ENCODE measurements at places on chromosomes 6 and 20.
A peak's percentile ranks its signal among the peaks of the same experiment; 100 is the strongest.

GRCh38 chr20:36808317-36809257 is 35.0 kb upstream of the DSN1 start:
- peak; percentile 36 for DNase-seq

GRCh38 chr20:16017656-16018055 is 555.6 kb downstream of the KIF16B start:
- DNase-seq = no peak

- DNase-seq = no peak
Measured at GRCh38 chr6:8794420-8794819, 359.1 kb upstream of the SLC35B3 start.

DNA sequence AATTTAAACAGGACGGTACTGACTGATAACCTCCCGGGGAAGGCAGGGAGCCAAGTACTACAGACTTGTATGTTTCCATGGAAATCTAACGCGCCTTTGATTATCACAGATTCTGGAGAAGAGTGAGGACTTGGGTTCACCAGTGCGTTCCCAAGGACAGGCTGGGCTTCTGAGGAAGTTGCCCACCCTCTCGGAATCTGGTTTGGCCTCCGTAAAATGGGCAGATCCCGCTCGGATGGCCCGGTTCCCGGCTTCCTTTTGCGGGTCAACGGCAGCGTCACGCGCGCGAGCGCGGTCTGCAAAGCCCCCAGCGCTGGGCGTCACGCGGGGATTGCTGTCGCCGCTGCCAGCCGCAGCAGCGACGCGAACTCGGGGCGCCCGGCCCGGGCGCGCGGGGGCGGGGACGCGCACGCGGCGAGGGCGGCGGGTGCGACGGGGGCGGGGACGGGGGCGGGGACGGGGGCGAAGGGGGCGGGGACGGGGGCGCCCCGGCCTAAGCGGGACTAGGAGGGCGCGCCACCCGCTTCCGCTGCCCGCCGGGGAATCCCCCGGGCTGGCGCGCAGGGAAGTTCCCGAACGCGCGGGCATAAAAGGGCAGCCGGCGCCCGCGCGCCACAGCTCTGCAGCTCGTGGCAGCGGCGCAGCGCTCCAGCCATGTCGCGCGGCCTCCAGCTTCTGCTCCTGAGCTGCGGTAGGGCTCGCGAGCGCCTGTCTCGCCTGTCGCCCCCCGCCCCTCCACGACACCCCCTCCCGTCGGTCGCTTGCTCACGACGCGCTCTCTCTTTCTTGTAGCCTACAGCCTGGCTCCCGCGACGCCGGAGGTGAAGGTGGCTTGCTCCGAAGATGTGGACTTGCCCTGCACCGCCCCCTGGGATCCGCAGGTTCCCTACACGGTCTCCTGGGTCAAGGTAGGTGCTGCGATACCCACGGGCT is at the start of gene CD83:
Gene CD83, plus strand, starts transcription at position 615 of the 933 bp plus-strand sequence. Its CDS starts 40 bp downstream, at position 655.
- peak; percentile 25 for DNase-seq

GRCh38 chr20:8260837-8261251 is 128.8 kb downstream of the PLCB1 start:
- DNase-seq = no peak

DNA sequence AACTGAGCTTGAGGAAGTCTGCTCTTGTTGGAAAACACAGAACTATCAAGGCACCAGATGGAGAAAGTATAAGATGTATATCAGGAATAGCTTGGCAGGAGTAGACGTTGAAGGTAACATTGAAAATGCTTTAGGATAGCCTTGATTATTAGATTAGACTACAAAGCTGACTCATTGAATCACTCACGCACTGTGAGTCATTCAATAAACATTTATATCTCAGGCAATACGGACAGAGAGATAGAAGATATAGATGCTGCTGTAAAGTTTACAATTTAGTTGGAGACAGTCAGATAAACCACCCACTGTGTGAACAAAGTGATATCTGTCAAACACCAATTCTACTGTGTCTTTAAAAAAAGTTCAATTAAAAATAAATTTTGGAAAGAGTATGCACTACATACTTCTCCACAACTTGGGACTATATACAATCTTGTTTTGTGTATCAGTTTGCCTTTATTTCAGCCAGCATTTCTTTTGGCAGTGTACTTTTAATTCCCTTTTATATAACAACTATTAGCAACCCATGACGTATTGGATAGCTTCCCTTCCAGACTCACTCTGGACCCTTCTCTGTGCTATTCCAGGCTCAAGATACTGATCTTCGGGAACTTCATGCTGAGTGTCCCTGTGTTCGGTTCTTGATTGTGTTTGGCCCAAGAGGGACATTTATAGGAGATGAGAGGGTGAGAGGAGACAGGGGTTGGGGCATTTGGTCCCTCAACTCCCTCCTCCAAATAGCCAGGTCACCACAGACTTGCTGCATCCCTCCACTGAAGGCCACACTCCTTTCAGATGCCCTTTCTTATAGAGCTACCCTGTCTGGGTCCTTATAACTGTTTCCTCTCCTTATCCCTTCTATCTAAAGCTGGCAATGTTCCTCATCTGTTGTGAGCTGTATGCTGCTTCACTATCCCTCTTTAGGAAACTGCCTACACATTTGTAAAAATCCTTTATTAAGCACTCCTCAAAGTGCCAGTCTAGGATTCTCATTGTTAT is 176.6 kb upstream of the PTPRK start:
- no peak for DNase-seq

- no peak for DNase-seq
Measured at GRCh38 chr6:28943223-28943556, 19.4 kb upstream of the TRIM27 start.

DNA sequence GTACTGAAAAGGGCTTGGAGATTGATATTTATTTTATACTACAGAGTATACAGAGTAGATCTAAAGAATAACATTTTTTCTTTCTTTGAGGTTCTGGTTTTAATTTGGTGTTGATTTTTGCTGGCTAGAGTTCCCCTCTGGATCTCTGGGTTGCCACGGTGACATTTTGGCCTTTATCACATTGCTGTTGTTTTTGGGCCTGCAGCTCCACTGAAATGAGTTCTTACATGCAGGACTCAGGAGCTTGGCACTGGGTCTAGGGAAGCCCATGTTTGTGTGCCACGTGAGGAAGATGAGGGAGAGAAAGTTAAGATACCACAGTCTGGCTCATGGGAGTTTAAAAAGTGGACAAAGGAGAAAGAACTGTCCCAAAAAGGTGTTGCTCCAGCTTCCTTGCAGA is 7.4 kb upstream of the TFAP2C start:
- no peak for DNase-seq

DNA sequence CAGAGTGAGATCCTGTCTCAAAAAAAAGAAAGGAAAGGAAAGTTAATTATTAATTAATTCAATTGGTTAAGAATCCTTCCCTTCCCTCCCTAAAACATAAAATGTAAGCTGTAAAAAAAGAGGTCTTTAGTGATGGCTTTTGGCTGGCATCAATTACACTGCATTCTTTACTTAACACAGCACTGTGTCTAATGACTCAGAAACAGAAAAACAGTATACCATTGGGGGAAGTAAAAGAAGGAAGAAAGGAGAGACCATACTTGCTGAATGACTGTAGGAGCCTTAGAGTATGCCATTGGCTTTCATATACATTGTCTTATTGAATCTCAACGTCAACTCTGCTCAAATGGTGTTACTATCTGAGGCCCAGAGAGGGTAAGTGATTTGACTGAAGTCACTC is 18.3 kb upstream of the CITED2 start:
- DNase-seq = no peak

DNA sequence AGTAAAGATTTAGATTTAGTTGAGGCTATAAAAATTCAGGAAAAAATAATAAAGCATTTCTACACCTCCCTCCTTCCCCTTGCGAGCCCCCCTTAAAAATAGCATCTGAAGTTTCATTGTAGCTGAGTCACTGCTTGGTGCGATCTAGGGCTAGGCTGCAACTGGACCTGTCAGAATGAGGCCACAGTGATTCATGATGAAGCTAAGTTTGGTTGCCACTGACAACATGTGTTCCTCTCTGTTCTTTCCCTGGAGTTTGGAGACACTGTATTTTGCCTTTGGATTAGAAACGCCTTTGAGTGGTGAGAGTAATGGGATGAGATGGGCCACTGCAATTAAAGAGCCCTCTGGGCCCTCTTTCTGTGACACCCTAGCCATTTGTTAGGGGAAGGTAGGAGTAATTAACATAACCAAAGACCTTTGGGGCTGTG is 334.1 kb downstream of the NRN1 start:
- no peak for DNase-seq

DNA sequence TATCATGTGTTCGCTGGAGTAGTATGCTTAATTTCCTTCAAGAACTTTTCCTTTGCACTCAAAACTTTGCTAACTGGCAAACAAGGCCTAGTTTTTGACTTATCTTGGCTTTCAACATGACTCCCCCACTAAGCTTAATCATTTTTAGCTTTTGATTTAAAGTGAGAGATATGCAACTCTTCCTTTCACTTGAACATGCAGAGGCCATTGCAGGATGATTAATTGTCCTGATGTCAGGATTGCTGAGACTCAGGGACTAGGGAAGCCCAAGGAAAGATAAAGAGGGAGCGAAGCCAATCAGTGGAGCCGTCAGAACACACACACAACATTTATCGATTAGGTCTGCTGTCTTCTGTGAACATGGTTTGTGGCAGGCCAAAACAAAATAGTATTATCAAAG is 491.4 kb downstream of the CBLN4 start:
- no peak for DNase-seq

GRCh38 chr6:15365273-15365687 is 119.4 kb downstream of the JARID2 start:
- peak; percentile 73 for DNase-seq

GRCh38 chr6:81909981-81910900 is 157.8 kb upstream of the TENT5A start:
- DNase-seq = no peak

DNA sequence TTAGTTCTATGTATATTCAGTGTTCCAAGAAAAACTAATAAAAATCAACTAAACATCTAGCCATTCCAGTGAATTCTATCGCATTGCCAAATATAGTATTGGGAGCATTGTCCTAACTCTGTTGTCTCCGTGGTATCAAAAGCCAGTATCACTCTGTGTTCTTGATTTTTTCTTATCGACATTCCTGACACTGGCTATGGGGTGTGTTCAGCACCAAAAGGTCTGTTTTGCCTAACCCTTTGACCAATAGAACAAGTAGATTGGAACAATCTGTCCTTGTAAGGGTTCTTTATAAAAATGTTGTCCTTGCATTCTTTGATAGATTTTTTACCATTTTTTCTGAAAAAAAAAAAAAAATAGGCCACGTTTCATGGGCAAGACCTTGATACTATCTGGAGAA is 161.5 kb downstream of the TSHZ2 start:
- no peak for DNase-seq

DNA sequence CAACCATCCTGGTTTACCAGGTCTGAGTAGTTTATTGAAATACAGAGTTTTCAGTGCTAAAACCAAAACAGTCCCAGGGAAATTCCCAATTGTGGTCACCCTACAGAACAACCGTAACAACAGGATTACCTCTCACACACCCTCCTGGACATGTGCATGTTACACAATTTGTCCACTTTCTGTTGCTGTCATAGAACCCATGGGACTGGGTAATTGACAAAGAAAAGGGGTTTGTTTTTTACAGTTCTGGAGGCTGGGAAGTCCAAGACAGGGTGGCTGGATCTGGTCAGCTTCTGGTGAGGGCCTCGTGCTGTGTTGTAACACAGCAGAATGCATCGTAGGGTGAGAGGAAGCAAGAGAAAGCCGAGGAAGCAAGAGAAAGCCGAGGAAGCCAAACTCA is 9.1 kb upstream of the ADA start:
- DNase-seq = no peak

DNA sequence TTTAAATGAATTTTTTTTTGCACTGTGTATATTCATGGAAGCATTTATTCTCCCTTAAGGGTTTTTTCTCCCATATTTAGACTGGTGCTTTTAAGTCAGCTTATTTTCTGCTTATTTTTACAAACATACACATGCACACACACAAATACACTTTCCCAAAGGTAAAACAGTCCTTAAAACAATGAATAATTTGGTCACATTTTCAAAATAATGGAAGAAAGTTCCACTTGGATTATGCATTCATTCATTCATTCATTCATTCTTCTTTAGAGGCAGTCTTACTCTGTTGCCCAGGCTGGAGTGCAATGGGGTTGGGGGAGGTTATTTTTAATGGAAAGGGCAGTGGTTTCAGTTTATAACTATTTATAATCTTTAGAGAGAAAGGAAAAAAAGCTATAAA is 69.8 kb downstream of the STXBP5 start:
- no peak for DNase-seq

DNA sequence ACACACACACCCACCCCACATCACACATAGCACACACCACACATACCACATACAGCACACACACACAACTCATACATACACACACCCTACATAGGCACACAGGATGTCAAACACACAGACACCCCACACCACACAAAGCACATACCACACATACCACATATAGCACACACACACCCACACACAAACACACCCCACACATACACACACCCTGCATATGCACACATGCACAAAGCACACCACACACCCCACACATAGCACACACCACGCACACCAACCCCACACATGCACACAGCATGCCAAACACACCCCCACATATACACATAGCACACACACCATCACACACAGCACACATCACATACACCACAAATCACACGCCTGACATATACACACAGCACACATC is 79.1 kb downstream of the RAMACL start:
- no peak for DNase-seq

DNA sequence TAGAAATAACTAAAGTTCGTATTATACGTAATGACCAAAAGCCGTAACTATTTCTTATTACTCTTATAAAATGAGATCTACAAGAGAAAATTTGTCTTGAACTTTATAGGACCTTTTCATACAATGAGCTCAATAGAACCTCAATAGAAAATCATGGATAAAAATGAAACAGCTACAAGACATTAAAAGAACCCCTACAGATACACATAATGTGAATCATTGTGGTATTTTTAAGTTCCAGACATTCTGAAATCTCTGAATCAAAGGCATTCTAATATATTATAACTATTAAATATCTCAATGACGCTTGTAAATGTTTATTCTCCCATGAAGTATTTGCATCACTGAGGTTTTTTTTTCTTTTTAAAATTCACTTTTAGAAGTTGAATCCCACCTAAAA is 22.2 kb upstream of the POU3F2 start:
- no peak for DNase-seq

DNA sequence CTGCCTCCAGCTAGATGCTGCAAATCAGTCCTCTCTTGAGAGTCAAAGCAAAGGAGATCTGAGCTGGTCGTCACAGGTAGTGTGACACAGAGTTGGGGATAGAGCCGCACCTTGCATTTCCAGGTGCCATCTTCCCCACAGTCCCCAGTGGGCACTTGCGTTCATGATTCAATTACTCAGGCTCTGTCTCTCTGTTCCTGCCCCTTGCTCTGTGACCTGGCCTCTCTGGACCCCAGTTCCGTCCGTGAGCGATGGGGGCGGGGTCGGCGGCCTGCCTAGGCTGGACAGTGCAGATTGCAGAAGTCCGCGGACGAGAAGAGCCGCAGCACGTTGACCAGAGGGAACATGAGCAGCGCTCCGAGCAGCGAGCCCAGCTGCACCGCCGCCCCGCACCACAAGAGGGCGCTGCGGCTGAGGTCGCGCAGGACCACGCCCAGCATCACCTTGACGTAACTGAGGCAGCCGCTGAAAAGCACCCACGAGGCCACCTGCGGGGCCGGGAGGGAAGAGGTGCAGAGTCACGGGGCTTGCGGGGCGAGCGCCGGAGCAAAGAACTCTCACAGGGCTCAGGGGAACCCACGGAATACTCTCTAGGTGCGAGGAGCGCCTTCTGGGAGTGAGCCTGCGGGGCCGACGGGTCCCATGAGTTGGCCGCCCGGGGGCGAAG is 7.4 kb downstream of the SLC52A3 start:
- DNase-seq = no peak

- no peak for DNase-seq
Measured at GRCh38 chr20:9903048-9903655, 64.3 kb upstream of the PAK5 start.

Data from NCI-H345 (cell line).